Activated CD4-positive, alpha-beta T cell treated with anti-CD3 and anti-CD28 coated beads, Interleukin-2, amount 50 U/mL, for 16 hours (primary cell): ENCODE measurements at places on chromosomes 4 and X.
A peak's percentile ranks its signal among the peaks of the same experiment; 100 is the strongest.

DNA sequence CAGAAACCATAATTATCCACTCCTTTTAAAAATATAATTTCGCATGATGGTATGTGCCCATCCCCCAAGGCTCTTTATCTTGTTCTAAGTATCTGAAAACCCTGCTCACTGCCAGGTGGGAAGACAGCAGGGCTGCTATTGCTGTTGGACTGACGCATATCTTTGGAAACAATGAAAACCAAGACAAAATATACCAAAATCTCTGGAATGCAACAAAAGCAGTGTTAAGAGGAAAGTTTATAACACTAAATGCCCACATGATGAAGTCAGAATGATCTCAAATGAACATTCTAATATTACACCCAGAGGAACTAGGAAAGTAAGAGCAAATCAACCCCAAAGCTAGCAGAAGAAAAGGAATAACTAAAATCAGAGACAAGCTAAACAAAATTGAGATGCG, 162.0 kb downstream of the FAM47B start:
- no peak for DNase-seq

GRCh38 chr4:76251441-76252270, at the start of gene FAM47E:
Gene FAM47E, plus strand, starts transcription at chr4:76251721. Its CDS starts 26 bp downstream, at chr4:76251747.
- peak; percentile 39 for DNase-seq

GRCh38 chr4:42627885-42628646, 28.8 kb downstream of the ATP8A1 start:
- DNase-seq, result no peak

- no peak for DNase-seq
Observed at GRCh38 chrX:40938423-40938822, 146.8 kb upstream of the USP9X start.

DNA sequence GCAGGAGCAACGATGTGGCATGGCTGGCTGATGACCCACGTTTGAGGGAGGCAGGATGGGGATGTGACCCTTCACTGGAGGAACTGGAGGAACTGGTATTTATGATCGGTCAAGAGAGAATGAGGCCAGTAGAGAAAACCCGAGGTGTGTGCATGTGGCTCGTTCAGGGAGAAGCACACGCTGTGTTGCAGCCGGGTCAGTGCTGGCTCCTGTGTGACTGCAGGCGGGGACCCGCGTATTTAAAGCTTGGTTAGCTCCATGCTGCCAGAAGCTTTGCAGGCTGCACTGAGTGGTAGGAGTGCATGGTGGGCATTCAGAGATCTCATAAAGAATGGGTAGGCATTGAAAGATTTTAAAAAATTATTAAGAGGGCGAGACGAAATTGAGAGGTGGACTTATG, 52.1 kb downstream of the NELFA start:
- no peak for DNase-seq

DNA sequence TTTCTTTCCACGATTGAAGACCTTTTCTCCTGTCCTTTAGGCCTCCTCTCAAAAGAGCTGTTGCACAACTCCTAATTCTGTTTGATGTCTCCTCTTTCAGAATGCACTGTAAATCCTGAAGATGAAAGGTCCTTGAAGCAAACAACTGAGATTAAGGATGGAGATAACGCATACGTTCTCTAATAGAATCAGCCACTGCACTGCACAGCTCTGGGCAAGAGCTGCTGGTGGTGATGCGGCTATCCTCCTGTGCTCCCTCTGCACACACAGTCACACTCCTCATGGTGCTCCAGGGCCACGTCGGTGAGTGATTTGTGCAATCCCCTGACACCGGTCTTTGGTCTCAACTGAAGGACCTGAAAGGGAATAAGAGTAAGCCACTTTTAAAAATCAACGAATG, 208.7 kb downstream of the PDGFC start:
- no peak for DNase-seq

GRCh38 chr4:100224160-100224559, 33.9 kb upstream of the DDIT4L start:
- no peak for DNase-seq

DNA sequence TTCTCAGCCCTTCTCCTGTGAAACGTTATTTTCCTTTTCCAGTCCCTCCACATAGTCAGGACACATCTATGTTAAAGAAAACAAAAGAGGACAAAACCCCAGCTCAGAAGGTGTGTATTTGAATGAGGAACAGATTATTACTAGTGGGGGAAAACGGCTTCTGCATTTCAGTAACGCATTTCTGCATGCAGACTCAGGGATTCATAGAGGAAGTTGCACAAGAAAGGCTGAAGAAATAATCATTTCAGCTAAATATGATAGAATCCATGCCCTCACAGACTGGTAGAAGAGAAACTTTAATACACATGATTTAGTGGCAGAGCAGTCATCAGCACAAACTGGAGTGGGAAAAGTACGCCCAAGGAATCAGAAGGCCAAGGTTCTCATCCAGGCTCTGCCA, 270.8 kb upstream of the FGF13 start:
- DNase-seq, result no peak

- DNase-seq, result no peak
Observed at GRCh38 chr4:123452616-123453015, 56.0 kb downstream of the SPRY1 start.

GRCh38 chrX:69031971-69032391, 133.3 kb downstream of the PJA1 start:
- no peak for DNase-seq

- no peak for DNase-seq
Observed at GRCh38 chr4:70426789-70427188, 29.0 kb downstream of the OPRPN start.

DNA sequence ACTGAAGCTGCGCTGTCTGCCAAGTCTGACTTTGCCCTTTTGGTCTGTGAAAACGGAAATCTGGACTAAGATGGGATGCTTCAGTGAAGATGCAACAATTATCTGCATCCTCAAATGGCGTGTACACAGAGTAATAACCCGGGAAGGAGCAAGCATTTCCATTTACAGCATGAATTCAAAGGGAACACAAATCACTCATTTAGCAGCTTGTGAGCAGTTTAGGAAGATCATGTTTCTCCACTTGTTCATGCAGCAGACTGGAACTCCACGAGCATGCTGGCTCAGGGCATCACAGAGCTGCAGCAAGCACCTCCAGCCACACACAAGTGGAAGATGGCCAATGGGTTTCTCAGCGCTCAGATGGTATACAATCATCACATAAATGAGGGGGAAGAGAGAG, 175.5 kb downstream of the NLGN4X start:
- DNase-seq, result no peak

- DNase-seq, result no peak
Observed at GRCh38 chr4:51842167-51842553, 793 bp upstream of the DCUN1D4 start.

DNA sequence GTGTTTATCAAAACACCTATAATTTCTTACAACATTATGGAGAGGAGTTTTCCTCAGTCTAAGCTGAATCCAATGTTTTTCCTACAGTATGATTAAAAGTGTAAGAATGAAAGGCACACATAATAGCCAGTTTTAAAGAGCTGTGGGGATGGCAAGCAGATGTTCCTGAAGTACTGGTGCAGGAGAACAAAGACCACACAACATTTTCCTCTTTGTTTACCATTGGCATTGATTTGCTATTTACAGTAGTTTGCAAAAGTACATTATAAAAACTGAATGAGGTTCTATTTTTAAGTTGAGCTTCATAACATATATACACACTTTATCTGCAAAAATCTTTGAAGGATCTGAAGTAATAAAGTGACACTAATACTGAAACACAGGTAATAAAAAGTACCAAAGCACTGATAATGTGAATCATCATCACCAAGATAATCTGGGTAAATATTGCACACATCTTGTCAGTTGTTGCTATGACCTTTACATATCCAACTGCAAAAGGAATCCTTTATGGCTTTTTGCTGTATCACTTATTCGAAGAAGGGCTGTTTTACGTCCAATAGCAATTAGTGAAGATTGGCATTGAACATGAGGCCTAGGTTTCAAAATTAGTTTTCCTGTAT, 22.5 kb downstream of the TCEAL1 start:
- no peak for DNase-seq

DNA sequence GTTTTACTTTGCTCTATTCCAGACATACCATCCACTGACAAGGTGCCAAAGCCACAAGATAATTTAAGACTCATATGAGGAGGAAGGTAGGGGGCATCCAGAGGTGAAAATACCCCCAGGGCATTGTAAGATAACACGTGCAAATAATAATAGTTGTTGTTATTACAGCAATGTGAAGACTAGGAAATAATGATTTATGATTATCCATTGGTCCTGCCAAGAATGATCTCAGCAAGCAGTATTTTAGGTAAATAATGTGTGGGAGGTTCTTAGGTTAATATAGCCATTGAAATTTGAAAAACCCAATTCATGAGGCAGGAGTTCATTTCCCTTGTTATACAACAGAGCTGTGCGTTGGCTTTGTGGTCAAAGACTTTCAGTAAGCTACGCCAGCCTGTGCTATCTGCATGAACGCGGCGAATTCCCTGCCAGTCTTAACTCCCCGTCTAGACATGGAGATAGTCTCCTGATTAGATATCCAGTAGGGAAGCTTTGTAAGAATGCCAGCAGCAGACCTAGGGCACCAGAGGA, 47.2 kb upstream of the MXRA5 start:
- no peak for DNase-seq

- no peak for DNase-seq
Observed at GRCh38 chrX:17072721-17073230, 126.3 kb downstream of the REPS2 start.

GRCh38 chr4:81499840-81500239, 28.1 kb upstream of the RASGEF1B start:
- DNase-seq, result no peak

DNA sequence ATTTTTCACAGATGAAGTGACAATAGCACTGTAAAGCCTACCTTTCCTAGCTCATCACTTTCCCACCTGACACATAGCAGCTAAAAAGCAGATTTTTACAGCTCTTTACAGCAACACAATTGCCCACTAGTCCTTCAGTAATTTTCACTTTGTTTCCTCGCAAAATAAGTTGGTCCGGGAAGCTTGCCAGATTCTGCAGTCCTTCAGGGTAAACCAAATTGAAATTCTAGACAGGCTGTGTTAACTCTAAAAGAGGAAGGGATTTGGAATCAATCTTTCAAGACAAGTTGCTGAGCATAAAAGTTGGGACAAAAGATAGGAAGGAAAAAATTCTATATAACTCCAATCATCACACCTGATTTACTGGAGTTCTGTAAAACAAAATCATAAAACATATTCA, 8.7 kb downstream of the C1QTNF7 start:
- DNase-seq, result no peak

DNA sequence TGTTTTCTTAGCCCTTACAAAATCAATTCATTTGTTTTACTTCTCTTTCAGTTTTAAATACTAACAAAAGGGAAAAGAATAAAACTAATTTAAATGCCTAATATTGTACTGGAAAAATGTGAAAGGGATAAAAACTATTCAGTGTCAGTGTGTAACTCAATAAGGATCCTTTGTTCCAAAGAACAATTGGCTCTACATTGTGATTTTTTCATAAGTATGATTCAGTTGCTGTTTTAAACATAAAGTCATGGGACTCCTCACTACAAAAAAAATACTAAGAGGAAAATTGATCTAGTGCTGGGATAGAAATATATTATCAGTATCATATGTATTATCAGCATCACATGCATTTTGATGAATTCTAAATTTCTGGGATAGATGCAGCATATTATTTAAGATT, 199.4 kb upstream of the TRAM1L1 start:
- DNase-seq, result no peak

- no peak for DNase-seq
Observed at GRCh38 chrX:140132937-140133336, 167.6 kb upstream of the CXorf66 start.

DNA sequence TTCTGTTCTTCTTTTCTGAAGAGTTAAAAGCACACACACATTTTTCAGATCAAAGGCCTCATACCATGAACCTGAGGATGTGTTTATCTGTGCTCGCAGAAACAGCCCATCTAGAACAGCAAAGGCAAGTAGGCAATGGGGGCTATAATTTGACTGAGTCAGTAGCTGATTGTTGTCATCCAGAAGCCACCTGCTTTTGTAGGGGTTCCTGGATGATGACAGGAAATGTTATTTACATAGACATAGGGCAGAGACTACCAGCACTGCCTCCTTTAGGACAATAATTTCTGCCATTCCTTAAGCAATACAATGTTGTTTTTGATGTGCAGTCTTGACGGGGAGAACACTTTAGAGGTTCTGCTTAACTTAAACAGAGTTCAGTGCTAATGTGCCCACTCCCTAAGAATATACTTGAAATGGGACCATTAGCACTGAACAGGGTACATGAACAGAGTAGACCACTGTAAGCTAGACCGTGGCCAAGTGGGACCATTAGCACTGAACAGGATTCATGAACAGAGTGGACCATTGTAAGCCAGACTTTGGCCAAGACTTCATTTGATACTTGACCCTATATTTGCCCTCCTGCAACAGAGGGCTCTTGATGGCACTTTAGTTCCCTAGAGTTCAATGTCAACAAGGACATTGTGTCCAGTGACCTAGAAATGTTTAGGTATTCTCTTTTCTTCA, 42.8 kb upstream of the CCSER1 start:
- no peak for DNase-seq

- no peak for DNase-seq
Observed at GRCh38 chr4:115215935-115216334, 102.5 kb upstream of the NDST4 start.

DNA sequence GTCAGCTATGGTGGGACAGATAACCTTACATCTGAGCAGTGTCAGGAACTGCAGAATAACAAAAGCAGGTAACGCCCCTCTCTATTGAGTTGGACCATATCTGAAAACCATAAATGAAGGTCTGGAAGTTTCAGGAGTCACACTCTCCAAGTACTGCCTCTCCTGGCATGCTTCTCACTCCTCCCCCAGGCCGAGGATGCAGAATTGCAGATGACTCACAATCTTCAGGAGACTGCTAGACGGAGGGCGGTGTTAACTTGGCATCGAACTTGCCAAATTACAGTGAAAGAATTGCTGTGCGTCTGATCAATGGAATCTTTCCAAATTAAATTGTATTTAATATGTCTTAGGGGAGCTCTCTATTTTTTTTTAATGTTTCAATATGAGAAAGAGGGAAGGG, 67.1 kb upstream of the TRIM2 start:
- DNase-seq, result no peak

GRCh38 chr4:153705743-153706468, 21.8 kb downstream of the TLR2 start:
- no peak for DNase-seq

- DNase-seq, result no peak
Observed at GRCh38 chr4:61175495-61175894, 24.6 kb upstream of the ADGRL3 start.

- no peak for DNase-seq
Observed at GRCh38 chrX:138939038-138939437, 227.5 kb upstream of the FGF13 start.

DNA sequence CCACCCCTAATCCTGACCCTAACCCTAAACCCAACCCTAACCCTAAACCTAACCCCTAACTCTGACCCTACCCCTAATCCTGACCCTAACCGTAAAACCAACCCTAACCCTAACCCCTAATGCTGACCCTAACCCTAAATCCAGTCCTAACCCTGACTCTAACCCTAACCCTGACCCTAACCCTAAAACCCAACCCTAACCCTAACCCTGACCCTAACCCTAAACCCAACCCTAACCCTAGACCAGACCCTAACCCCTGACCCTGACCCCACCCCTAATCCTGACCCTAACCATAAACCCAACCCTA, 708 bp upstream of the PCGF3 start:
- DNase-seq, result no peak
